ENCODE measurements at places on chromosomes 4 and X. TPM values are rescaled to one million over a fixed set of nuclear protein-coding genes. Genes with fewer than 3 reads are reported as not detected.

The SYN1 gene
- total RNA-seq = 7.1 TPM

DNA sequence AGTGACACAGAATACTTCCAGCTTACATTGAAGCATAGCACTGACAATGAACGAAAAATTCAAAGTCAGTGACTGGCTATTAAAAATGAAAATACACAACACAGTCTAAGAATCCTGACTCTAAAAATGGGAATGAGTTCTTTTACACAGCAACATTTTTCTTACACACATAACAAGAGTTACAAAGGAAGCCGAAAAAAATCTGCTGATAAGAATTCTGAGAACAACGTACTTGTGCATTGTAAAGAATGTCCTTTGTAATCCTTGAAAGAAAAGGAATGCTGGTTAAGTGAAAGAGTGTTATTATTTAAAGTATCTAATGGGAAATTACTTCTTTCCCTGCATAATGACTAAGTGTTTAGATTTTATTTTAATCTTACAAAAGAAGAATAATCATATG lies 199.4 kb downstream of the PRDM5 start:
- DNase-seq = no peak

The SPINK2 gene
- 0.92 TPM for total RNA-seq

DNA sequence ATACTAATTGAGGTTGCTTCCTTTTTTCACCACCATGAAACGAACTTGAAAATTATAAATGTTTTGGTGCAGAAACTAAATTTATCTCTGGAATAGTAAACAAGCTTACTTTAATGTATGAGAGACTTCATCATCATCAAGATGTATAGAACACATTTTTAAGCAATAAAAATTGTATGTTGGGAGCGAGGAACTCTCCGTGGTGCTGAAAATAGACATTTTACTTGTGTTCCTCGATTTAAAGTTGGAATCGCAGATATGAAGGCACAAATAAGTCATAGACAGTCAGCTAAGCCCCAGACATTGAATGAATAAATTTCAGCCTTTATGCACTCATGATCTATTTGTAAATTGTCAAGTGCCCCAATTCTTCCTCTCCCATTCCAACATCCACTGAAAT lies 310.7 kb downstream of the STK32B start:
- DNase-seq = no peak

DNA sequence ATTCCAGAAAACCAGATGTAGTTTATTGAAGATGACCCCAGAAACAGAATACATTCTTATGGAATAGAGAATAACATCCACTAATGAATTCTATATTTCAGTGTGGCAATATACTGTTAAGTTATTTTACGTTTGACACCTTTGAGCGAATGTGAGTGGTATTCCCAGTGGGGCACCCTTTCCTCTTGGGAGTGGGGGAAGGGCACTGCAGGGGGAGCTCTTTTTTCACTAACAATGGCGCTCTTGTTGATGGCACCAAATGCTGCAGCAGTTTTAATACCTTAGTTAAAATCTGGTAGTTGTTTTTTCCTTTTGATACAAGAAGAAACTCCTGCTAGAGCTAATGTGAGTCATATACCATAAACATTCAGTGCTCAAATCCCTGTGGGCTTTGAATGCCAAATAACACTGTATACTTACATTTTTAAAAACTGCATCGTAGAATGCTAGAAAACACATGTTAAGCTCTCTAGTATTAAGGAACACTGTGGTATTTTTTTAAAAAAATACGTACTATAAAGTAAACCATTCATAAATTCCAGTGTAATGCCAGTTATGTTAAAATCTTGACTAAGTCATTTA lies 178.5 kb downstream of the DCHS2 start:
- DNase-seq = no peak

GRCh38 chr4:52701207-52701606 lies 42.1 kb upstream of the USP46 start:
- DNase-seq = no peak

- peak; percentile 19 for DNase-seq
Observed at GRCh38 chr4:125313497-125313896, 1.3 kb upstream of the FAT4 start.

Measured in WTC11 (cell line).